ENCODE measurements at places on chromosomes 2 and 18. TPM values are rescaled to one million over a fixed set of nuclear protein-coding genes. Genes with fewer than 3 reads are reported as not detected.
A peak's percentile ranks its signal among the peaks of the same experiment; 100 is the strongest.

CSRNP3 gene
- total RNA-seq = 10.4 TPM

STON1 gene
- 164 TPM for total RNA-seq

DNA sequence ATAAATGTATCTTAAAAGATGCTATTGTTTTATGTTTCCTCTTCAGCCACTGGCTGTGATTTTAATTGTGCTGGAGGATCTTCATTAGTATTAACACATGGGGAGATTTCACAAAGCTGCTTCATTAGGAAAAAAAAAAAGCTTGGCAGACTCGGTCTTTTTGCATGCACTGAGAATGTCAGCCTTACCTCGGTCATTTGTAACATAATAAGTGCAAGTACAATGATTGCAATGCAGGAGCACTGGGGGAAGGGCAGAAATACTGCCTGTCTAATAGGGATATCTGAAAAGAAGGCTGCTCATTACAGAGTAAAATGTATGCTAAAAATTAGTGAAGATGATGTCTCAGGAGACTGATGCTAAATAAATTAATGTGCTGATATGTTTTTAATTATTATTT, 1.3 kb upstream of the BAZ2B start:
- peak; percentile 44 for DNase-seq

DNA sequence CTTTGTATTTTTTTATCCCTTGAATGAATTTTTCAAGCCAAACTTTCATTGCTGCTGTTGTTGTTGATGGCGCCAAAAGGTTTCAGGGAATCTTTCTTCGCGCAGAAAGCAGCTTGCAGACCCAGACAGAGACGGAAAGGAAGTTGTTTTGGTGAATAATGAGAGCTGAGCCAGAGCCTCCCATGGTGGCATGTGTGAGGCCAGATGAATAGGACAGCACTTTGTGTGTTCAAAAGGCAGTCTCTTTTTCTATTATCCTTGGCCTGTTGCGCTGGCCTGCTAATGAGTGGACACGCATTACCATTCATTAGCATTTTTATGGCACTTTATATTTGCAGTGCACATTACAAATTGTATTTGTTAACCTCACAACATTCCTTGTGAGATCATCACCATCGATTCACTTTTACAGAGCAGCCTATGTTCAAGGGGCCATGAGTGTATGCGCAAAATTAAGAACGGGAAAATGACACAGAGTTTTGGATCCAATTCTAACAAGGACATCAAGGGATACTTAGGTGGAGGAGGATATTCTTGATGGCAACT, 754.7 kb downstream of the BCL11A start:
- DNase-seq = no peak

DNA sequence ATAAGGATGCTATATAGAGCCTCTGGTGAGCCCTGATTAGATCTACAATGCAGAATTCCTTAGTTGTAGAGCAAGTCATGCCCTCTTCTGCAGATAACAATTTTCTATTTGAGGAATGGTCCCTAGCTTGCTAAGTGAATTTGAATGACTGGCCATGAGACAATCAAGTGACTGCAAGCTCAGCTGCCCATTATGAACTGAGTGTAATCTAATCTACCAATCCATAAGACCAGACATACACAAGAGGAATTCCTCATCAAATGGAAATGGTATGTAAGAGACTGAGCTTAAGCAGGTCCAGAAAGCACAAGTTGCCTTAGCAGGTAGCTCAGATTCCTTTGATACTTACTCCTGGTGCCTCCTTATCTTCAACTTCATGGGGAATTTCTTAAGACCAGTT, 4.8 kb upstream of the ANKRD44 start:
- no peak for DNase-seq

DNA sequence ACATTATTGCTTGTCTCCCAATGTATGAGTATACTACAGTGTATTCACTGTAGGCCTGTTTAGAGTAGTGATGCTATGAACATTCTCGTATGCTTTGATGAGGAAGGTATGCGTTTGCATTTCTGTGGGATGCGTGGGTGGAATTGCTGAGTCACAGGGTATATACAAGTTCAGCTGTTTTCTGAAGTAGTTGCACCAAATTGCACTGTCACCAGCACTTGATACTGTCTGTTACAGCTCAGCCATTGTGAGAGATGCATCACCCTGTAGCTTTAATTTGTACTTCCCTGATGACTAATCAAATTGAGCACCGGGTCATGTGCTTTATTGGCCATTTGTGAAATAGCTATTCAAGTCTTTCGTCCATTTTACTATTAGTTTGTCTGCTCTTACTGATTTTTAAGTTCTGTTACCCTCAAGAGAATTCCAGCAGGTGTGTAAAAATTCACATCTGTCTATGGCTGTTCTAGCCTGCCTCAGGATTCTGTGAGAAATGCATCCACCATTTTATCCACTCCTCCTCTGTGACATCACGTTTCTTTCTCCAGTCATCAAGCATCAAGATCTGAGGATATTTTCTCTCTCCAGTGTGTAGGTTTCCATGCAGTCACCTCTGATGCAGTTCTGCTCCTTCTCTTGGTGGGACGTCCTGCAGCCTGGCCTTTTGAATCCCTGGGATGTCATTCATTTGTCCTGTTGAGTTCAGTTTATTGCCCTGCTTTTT, 72.5 kb downstream of the DGKD start:
- DNase-seq = no peak

GRCh38 chr2:39069890-39070465, 50.9 kb downstream of the SOS1 start:
- no peak for DNase-seq

- peak; percentile 69 for DNase-seq
Measured at GRCh38 chr2:182077448-182078142, 91.9 kb downstream of the PPP1R1C start.

DNA sequence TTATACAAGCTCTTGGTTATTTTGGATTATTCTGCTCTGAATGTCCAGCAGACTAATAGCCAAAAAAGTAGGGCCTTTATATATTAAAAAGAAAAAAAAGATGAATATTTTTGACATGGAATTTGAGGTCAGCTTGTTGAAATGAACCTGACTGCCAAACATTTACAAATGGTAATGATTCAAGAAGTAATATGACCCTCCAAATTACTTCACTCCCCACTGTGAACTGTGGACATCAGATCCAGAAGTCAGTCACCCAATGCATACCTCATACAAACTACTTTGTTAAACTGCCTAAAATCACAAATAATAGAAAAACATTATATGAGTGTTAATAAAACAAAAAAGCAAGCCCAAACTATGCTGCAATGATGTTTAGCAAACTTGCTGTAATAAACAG, 10.0 kb downstream of the EPG5 start:
- DNase-seq = no peak

DNA sequence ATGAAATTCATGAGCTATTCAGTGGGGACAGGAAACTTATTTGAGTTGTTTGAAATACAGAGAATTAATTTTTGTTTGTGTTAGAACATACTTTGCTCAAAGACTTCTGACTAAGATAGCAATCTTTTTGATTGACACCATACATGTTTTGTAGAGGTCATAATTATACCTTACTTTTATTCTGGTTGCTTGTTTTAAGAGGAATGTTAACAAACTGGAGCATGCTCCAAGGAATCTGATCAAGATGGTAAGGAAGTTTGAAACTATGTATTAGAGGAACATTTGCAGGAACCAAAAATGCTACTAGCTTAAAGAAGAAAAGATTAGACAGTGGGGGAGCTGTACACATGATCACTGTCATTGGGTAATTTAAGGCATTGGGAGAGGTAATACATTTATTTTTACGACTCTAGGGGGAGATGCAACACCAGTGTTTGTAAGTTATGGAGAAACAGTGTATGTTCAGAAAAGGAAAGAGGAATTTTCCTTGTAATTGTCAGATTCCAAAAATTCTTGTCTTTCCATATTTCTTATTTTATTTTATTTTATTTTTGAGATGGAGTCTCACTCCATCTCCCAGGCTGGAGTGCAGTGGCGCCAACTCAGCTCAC, 8.0 kb downstream of the AGFG1 start:
- peak; percentile 59 for DNase-seq

Measured in umbilical cord (tissue), 2 donors.